HAP-1 (cell line): ENCODE measurements at places on chromosomes 5 and 9.

- no peak for DNase-seq
These were observed 5.7 kb upstream of the EGFL7 start for GRCh38 chr9:136656795-136657611.

DNA sequence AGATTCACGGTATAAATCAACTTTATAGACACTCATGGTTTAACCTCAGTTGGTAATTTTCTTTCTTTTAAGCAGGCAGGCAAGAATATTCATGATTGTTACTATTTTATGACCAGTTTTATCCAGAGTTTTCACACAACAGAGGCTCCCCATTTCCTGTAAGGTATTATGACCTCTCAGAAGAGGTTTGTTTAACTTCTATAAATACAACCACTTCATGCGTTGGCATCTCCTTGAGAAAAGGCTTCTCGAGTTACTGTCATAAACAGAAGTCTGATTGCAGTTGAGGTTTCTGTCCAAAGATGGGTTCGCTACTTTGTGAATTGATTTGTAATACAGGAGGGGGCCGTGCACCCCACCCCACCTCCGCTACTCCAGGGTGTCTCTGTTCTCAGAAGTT lies 55.3 kb downstream of the ENTREP1 start:
- no peak for DNase-seq

GRCh38 chr5:114362197-114362976 lies 517 bp downstream of the KCNN2 start:
- no peak for DNase-seq

DNA sequence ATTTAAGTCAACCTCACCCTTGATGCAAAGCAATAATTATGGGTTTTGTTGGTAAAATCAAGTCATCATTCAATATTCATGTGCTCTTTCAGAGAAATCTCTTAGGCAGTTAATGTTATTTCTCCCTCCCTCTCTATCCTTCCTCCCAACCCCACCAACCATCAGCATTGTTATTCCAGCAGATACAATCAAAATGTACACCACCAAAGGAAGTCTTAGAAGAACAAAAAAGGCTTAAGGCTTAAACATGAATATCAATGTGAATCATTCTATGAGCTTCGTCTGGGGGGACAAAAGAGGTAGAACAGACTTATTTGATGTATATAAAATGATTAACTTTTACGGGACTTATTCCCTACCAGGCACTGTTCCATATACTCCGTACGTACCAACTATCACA lies 404.4 kb downstream of the ARHGEF28 start:
- peak; percentile 69 for DNase-seq

DNA sequence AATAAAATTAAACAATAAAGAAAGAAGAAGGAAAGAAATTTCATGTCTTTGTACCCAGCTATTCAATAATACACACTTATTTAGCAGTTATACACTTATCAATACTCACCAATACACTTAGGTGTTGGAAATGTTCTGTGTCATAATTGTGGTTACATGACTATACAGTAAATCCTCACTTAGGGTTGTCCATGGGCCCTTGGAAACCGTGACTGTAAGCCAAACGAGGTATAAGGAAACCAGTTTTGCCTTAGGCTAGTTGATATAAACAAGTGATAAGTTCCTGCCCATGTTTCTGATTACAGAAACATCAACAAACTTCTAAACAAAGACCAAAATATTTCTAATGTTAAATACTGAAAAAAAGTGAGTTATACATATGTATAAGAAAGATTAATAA lies 10.0 kb upstream of the SLCO4C1 start:
- no peak for DNase-seq

GRCh38 chr9:92950359-92950955 lies 3.1 kb downstream of the FGD3 start:
- no peak for DNase-seq

DNA sequence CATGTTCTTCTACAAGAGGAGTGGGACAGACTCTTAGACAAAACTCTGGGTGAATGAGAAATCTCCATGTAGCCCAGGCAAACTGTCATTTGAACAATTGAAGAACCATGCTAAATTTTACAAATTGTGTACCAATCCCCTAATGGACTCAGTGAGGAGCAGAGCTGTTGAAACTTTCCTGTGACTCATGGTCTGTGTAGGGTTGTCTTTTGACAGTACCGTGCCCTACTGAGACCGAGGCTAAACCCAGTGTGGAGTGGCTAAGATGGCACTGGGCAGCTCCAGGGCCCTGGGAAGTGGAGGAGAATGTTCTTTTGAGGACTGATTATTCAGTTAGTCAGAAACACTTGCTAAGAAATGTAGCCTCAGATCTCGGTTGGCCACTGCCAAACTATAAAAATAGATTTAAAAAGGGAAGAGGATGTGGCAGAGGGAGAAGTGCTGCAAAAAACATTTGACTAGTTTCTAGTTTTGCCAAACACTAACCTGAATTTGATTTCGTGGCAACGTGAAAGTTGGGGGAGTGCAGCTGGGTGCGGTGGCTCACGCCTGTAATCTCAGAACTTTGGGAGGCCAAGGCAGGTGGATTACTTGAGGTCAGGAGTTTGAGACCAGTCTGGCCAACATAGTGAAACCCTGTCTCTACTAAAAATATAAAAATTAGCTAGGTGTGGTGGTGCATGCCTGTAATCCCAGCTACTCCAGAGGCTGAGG lies 24.7 kb downstream of the POU4F3 start:
- DNase-seq: no peak

- no peak for DNase-seq
These were observed 10.1 kb upstream of the ZNF484 start for GRCh38 chr9:92887880-92888338.

GRCh38 chr9:124272979-124273378 lies 15.2 kb downstream of the NEK6 start:
- DNase-seq: no peak

GRCh38 chr5:149809931-149810691 lies 80.0 kb downstream of the PPARGC1B start:
- no peak for DNase-seq

DNA sequence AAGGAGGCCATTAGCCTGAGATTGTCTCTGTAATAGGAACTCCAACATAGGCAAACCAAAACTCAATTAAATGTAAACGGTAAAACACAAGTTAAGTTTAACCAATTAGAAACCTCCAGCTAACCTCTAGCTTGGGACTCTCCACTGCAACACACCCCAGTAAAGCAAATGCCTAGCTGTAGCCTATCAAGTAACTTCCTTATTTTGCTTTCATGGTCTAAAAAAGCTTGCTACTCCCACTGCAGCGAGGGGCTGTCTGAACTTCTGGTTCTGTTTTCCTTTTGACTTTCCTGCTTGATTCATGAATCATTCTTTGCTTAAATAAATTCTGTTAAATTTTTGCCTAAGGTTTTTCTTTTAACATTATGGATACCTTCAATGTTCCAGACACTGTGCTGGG lies 24.4 kb upstream of the C5orf46 start:
- no peak for DNase-seq

DNA sequence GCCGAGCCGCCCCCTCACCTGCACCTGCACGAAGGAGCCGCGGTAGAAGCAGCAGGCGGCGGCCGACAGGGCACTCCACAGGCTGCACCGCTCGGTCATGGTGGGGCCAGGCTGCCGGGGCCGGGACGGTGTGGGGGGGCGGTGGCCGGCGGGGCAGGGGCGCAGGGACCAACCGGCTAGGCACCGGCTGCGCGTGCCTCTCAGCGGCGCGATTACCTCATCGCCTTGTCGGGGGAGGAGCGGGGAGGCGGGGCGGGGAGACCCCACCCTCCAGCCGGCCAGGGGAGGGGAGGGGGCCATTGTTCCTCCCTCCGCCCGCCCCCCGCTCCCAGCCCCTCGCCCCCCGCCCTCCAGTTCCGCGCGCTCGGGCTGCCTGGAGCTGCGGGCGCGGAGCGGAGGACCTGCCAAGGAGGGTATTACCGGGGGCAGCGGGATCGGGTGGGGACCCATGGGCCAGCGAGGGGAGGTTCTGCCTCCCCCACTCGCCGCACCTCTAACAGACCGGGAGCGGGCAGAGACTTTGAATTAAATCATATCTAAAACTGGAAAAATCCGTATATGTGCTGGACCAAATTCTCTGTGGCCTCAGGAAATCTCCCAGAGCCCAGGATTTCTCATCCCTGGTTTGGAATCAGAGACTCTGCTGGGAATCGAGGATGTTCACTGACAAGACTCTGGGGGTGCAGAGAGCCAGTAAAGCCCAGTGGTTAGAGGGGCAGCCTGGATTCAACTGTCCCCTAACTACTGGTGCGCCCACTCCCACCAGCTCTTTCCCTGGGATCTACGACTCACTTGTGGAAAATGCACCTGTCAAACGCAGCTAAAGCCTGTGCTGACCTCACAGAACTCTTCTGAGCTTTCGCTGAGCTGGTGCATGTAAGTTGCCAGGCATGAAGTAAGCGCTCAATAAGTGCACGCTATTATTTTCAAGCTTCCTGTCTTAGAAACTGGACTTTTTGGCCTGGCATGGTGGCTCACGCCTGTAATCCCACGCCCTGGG lies 20.3 kb upstream of the TOR2A start:
- DNase-seq: no peak

GRCh38 chr9:82168585-82168984 lies 180.0 kb downstream of the SPATA31D1 start:
- no peak for DNase-seq

GRCh38 chr9:3676766-3677165 lies 151.0 kb upstream of the RFX3 start:
- no peak for DNase-seq

DNA sequence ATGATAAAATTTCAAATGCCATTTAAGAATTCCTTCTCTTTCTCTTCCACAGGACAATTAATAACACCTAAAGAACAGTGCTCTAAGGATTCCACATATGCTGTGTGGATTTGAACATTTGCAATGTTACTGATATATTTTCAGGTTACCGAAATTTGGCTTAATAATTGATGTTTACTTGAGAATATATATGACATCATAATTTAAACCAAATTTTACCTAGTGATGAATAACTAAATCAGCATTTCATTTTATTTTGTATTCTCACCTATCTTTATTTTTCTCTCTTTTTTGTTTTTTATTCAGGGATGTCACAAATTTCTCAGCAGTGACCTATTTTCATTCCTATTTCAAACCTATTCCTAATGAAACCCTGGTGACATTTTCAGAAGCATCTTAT lies 429.6 kb downstream of the SLCO4C1 start:
- DNase-seq: no peak

GRCh38 chr5:122384739-122385235 lies 72.8 kb downstream of the SNCAIP start:
- DNase-seq: no peak

- DNase-seq: no peak
These were observed 159.1 kb downstream of the CCDC171 start for GRCh38 chr9:15711931-15712330.

GRCh38 chr5:154999865-155000264 lies 13.7 kb upstream of the KIF4B start:
- DNase-seq: no peak

GRCh38 chr9:110391826-110392485 lies 54.3 kb upstream of the TXNDC8 start:
- DNase-seq: no peak

DNA sequence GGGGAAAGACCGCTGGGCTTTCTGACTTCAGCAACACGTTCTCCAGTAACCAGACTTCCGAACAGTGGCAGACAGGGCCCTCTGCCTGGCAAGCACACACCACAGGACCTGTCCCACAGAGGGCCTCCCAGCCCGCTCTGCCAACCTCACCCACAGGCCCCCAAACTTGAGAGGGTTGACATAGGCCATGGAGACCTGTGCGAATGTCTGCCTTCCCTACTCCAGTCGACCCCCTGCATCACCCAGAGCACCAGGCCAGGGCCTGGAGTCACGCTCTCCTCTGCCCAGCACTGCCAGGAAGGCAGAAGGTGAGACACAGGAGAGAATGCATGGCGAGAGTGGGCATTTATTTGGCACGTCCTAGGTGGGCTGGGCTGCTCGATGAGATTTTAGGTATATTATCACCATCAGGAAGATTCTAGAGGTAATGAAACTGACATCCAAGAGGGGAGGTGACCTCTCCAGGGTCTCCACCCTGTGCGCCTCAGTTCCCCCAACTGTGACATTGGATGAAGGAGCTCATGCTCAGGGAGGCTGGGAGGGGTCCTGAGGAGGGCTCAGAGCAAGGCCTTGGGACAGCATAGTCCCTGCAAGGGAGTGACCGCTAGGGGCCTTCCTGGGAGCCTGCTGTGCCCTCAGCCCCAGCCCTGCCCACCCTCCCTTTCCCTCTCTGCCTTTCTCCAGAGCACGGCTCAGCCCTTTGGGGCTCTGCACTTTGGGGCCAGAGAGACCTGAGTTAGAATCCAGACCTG lies 54.9 kb downstream of the DUSP1 start:
- no peak for DNase-seq

DNA sequence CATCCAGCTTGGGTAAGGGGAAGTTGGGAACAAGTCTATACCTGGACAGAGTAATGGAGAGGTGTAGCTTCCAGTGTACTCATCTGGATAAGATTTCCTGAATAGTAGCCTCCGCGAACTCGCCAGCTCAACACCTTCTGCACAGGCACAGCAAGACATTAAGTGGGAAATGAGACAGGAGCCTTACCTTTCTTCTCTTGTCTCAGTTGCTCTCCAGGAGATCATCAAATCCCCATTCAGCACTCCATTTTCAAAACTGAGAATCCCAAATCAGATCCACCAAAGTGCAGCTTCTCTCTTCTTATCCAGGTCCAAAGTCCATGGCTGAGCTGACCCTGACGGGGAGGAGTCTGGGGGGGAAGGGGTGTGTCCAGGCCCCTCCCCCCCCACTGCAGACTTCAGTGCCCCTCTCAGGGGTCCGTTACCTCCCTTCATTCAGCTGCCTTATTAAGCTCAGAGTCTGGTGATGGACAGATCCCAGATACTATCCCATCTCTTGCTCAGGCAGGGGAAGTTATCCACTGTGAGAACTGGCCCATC lies 5.9 kb upstream of the MGAT1 start:
- no peak for DNase-seq

GRCh38 chr9:83097633-83098032 lies 34.7 kb upstream of the RASEF start:
- no peak for DNase-seq

- no peak for DNase-seq
These were observed 9.6 kb downstream of the DNLZ start for GRCh38 chr9:136353757-136354488.

- DNase-seq: no peak
These were observed 167.3 kb downstream of the CARTPT start for GRCh38 chr5:71886406-71886805.

- no peak for DNase-seq
These were observed 172.3 kb upstream of the NREP start for GRCh38 chr5:111929261-111929660.

GRCh38 chr5:1461396-1461795 lies 16.2 kb upstream of the SLC6A3 start:
- no peak for DNase-seq

DNA sequence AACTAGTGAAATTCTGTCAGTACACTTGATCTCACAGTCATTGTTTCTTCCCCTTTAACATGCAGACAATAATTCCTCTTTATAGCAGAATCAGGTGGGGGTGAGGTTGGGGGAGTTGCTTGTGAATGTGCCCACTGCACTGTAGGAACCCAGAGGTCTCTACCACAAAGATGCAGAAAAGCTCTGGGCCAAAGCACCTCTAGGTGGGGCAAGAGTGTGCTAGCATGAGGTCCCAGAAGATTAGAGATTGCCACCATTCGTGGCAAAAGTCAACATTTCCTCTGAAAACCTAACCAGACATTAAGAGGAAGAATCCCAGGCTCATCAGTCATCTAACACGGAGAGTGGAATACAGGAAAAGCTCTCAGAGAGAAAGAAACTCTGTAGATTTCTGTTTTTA lies 74.5 kb downstream of the PTCD2 start:
- DNase-seq: no peak

- peak; percentile 33 for DNase-seq
These were observed 142.0 kb downstream of the ZCCHC7 start for GRCh38 chr9:37262410-37262809.
